ENCODE measurements at places on chromosomes 13 and 19. TPM values are rescaled to one million over a fixed set of nuclear protein-coding genes. Genes with fewer than 3 reads are reported as not detected.

TEX26 gene
- not detected for total RNA-seq

GRCh38 chr19:39208175-39208795, 4.2 kb upstream of the SYCN start:
- no peak for DNase-seq

GRCh38 chr13:27977476-27978300, 8.6 kb upstream of the CDX2 start:
- no peak for DNase-seq

PNMA8A gene
- total RNA-seq, result 17.3 TPM

LRRC4B gene
- 5.1 TPM for total RNA-seq

CEACAM8 gene
- 4.8 TPM for total RNA-seq

GRCh38 chr19:861141-861755, 1.8 kb downstream of the CFD start:
- no peak for DNase-seq

GRCh38 chr19:12648088-12648487, 18.5 kb downstream of the MAN2B1 start:
- no peak for DNase-seq

GRCh38 chr19:14023404-14024235, 4.3 kb upstream of the RLN3 start:
- DNase-seq, result no peak

DNA sequence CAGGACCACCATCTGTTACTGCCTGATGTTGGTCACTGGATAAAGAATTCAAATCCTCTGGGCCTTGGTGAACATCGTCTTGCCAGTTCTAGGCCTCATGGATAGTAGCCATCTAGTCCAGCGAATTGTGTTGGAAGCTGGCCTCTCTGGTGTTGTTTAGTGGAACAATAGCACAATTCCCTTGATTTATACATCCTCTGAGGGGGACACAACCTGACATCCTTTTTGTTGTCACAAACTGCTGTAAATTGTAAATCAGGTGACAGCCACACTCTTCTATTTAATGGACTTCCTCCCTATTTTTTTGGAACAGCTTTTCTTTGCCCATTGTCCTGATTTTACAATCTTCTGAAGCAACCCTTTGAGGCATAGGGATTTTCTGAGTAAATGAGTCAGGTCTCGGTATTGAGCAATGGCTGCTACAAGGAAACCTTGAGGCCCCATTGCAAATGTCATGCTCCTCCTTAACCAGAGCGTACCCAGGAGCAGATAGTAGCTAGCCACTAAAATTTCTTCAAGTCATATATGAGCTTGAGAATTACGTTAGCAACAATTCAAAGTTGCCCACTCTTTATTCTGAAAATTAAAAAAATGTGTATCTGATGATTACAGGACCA, 263.3 kb downstream of the COG6 start:
- DNase-seq, result no peak

- DNase-seq, result no peak
These were observed 1216.0 kb upstream of the PCDH20 start for GRCh38 chr13:62631619-62632018.

MISP3 gene
- 0.89 TPM for total RNA-seq

MAST1 gene
- total RNA-seq, result 0.49 TPM

DNA sequence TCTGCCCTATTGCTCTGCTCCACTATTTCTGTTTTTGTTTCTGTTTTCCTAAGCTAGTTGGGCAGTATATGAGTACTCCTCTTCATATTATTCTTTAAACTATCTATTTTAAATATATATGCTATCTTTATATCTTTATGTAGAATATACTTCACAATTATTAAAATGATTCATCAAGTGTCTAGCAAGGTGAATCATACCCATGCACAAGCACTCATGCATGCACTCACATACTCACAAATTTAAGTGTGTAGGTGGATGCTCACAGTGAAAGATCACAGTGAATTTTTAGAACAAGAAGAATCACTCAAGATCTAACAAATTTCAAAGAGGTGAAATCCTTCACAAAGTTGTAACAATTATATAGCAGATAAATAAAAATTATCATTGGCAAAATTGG, 435.6 kb upstream of the SLITRK5 start:
- no peak for DNase-seq

- DNase-seq, result no peak
These were observed 173.9 kb downstream of the ZIC5 start for GRCh38 chr13:99797691-99798090.

ZNF565 gene
- total RNA-seq, result 8.2 TPM

GRCh38 chr19:10533646-10534386, 9.9 kb upstream of the ATG4D start:
- peak; percentile 36 for DNase-seq

GRCh38 chr13:57302604-57303003, 135.6 kb downstream of the PRR20E start:
- no peak for DNase-seq

ZNF730 gene
- total RNA-seq, result 6.8 TPM

- DNase-seq, result no peak
These were observed 5.4 kb downstream of the WDR18 start for GRCh38 chr19:989381-990081.

GRCh38 chr19:10292789-10293636, 3.3 kb downstream of the ICAM5 start:
- no peak for DNase-seq

GRCh38 chr19:16627928-16628182, 149 bp downstream of the MED26 start:
- no peak for DNase-seq

DNA sequence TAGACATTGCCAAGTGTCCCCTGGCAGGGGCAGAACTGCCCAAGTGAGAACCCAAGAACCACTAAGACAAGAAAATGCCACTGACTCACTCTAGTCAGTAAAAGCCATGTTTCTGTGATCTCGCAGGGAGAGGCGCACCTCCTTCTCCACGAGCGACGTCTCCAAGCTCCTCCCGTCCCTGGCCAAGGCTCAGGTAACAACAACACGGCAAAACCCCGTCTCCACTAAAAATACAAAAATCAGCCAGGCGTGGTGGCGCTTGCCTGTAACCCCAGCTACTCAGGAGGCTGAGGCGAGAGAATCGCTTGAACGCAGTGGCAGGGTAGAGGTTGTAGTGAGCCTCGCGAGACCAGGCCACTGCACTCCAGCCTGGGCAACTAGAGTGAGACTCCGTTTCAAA, 17.5 kb upstream of the USE1 start:
- DNase-seq, result no peak

- peak; percentile 73 for DNase-seq
These were observed 9.5 kb downstream of the B3GLCT start for GRCh38 chr13:31209172-31209840.

DNA sequence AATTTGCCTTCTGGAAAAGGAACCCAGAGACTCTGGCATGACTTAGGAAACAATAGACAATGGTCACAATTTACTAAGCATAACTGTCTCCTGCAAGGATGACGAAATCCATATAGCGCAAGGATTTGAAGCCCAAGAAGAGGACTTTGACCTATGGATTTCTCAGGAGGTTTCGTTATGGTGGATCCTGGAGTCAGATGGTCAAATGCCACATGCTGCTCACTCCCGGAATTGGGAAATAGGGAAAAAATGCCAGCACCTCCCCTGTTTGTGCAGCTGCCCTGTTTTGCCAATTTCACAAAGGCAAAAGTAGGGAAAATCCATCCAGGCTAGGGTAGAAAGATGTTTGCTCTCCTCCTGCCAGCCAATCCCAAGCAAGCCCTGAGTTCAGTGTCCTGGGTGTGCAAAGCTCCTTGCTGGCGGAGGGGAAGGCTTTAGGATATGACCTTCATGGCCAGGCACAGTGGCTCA, 23.4 kb downstream of the RDH8 start:
- no peak for DNase-seq

DNA sequence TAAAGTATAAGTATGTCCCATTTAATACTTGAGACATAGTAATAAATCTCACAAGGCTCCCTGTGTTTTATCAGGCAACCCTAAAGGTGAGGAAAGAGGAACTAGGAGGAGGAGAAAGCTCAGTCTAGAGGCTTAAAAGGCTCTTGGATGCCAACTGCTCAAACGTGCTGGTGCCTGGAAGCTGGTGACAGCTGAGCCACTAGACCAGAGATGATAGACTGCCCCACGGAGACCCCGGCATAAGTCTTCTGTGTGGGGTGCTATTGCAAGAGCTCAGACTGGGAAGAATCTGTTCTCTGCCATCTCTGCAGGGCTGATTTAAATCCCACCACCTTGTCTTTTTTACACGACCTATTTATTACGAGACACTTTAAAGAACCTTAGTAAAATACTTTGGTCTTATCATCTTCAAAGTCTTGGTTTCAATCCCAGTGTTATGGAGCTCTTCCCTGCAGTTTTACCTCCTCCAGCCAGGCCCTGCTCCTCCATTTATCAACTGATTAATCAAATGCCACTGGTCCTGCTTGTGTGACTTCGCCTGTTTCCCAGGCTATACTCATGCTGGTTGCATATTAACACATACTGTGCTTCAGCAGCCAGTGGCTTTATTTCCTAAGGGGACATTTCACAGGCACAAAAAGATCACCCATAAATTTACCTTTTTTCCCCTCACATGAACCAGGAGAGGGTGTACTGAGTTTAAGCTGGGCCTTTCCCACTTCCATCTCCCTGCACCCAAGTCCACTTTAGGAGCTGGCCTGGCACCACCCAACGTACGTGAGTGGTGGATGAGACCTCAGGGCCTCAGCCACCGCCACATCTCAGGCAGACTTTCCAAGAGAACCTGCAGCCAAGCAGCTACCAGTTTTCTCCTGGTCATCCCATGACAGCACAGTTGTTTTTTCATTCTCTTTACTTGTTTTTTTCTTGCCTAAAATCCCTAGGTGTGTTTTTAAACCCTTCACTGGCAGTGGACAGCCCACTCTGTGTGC, 7.8 kb upstream of the ATP12A start:
- DNase-seq, result no peak

RNF17 gene
- total RNA-seq, result not detected

DNA sequence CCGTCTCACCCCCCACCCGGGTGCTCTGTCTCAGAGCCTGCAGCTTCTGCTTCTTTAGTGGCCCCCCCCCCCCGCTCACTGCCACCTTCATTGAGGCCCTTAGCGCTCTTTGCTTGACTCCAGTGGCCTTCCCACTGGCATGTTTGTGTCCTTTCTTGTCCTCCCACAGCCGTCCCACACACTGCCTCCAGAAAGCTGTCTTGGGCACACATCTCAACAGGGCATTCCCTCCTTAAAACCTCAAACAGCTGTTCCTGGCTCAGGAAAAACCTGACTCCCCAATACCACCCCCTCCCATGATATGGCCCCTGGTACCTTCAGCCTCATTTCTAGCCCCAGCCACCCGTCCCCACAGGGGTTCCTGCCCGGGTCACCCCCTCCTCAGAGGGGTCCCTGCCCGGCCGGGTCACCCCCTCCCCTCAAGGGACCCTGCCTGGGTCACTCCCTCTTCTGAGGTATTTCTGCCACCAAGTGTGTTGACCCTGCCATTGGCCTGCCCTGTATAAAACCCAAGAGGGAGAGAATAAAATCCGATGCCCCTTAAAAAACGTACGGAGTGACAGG, 8.9 kb downstream of the B3GLCT start:
- DNase-seq, result no peak

MYPOP gene
- total RNA-seq, result 1.1 TPM

ZNF497 gene
- 1.6 TPM for total RNA-seq

PALM3 gene
- total RNA-seq, result 0.10 TPM

- no peak for DNase-seq
These were observed 1325.2 kb upstream of the PRR20A start for GRCh38 chr13:55815458-55816033.

SMIM24 gene
- not detected for total RNA-seq

GRCh38 chr19:29715701-29716581, 880 bp upstream of the C19orf12 start:
- no peak for DNase-seq

ZNF100 gene
- 11.4 TPM for total RNA-seq

GRCh38 chr13:42971691-42972347, 20.2 kb downstream of the EPSTI1 start:
- DNase-seq, result no peak

ZNF837 gene
- total RNA-seq, result 0.69 TPM

LILRB1 gene
- total RNA-seq, result 0.49 TPM

DNA sequence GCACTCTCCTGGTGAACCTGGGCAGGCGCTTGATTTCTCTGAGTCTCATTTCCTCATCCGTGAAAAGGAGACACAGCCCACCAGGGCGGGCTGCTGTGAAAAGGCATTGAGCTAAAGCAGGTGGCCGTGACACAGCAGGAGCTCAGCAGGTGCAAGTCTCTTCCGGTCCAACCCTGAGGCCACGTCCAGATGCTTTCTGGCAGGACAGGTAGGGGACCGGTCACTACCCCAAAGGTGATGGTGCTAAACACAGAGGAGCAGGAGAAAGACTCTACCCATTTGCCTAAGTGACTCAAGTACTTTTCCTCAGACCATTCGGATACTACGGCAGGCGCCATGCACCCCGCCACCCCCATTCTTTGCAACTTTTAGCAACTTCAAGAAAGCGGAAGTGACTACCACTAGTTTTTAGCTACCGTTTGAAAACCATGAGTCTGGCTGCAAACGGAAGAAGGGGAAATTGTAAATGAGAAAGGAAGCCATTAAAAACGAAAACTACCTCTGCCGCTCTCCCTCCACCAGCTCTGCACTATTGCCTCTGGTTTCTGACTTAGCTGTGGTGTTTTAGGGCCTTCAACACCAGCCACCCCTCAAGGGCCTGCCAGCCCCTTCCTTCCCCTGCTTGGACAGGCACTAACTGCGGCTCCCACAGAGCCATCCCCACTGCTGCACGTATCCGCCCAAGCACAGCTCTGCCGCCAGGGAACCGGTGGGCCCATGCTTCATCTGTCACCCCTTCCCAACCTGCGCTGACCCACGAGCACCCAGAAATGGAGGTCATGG, 4.8 kb downstream of the PPP6R1 start:
- DNase-seq, result no peak

DNA sequence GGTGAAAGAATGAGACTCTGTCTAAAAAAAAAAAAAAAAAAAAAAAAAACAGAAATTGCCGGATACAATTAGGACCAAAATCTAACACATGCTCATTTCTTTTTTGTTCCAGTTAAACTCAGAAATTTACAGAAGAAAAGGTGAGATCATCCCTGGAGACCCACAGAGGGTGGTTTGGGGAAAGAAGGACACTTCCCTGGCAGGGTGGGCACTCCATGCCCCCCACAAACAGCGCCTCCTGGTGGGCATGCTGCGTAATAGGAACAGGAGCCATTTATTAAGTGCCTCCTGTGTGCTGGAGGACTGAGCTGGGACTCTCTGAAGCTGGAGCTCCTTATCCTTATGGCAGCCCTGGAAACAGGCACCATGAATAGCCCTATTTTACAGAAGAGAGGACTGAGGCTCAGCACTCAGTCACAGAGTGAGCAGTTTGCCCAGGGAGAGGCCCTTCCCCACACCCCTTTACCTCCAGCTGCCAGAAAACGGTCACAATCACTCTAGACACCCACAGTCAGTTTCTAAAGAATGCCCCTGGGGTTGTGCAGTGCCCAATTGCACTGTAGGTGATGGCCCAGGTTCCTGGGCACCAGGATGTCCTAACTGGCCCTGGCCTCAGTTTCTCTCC, 10.1 kb downstream of the C19orf38 start:
- DNase-seq, result no peak

FUZ gene
- total RNA-seq, result 13.4 TPM

DNA sequence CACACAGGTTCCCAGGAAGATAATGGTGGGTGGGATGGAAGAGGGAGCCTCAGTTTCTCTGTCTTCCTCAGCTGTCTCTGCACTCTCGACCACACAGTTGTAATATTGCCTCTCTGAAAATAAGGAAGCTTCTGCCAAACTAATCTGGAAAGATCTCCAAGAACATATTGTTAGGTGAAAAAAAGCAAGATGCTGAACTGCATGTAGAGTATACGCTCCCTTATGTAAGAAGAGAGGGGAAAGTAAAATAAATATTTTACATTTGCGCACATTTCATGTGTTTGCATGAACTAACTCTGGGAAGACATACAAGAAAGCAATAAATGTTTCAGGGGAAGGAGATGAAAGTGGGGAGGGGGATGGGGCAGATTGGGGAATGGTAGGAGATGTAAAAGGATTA, 41.9 kb upstream of the CACNA1A start:
- DNase-seq, result no peak

Measured in skin of body (tissue), 3 donors.